ENCODE measurements at places on chromosomes 12 and 14.

- no peak for DNase-seq
Observed at GRCh38 chr12:128991716-128992115, 138.4 kb downstream of the GLT1D1 start.

GRCh38 chr12:3225796-3226180, 148.6 kb downstream of the TSPAN9 start:
- no peak for DNase-seq

- DNase-seq, result no peak
Observed at GRCh38 chr12:87612996-87613395, 416.2 kb downstream of the C12orf50 start.

GRCh38 chr12:23655112-23655511, 294.4 kb downstream of the SOX5 start:
- DNase-seq, result no peak

DNA sequence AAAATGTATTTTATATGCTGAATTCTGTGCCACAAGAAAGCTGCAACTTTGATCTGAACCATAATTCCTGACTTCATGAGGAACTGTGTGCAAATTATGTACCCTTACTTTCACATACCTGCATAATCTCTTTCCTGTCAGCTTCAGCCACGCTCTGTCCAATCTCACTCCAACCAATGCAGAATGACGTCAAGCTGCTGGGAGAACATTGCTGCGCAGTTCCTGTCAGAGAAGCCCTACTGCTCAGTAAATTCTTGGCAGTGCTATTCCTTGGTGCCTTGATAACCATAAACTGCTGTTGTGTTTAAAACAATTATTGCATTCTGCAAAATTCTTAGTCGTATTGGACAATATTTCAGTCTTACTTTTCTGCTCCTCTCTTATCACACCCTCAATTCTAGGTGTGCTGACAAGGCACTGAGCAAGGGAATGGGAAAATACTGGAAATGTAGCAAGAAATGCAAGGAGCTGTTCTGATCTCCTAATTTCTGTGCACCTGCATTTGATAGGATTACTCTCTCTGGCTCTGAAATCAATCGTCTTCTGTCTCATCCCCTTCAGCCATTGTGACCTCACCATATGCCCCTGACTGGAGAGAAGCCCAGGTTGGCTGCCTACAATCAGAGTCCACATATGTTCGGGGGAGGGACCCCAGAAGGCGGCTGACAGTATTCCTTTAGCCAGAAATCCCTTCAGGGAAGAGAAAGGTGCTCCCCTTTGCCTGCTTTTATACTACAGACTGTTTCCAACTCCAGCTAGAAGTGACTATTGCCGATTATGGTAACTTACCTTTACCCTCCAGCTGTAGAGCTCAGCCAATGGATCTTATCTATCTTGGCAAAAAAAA, 274.9 kb upstream of the NOVA1 start:
- DNase-seq, result peak; percentile 3

DNA sequence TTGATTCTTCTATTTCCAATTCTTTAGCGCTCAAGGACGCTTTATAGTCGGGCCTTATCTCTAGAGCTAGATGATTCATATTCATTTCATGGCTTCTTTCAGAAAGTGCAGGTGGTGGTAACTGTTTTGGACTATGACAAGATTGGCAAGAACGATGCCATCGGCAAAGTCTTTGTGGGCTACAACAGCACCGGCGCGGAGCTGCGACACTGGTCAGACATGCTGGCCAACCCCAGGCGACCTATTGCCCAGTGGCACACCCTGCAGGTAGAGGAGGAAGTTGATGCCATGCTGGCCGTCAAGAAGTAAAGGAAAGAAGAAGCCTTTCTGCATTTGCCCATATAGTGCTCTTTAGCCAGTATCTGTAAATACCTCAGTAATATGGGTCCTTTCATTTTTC, 241.9 kb downstream of the PAWR start:
- DNase-seq, result no peak

GRCh38 chr14:105891221-105891602, 364.8 kb downstream of the TMEM121 start:
- no peak for DNase-seq

- DNase-seq, result no peak
Observed at GRCh38 chr12:57006809-57007475, 596 bp upstream of the ZBTB39 start.

GRCh38 chr12:47881826-47882427, 22.9 kb downstream of the VDR start:
- no peak for DNase-seq

DNA sequence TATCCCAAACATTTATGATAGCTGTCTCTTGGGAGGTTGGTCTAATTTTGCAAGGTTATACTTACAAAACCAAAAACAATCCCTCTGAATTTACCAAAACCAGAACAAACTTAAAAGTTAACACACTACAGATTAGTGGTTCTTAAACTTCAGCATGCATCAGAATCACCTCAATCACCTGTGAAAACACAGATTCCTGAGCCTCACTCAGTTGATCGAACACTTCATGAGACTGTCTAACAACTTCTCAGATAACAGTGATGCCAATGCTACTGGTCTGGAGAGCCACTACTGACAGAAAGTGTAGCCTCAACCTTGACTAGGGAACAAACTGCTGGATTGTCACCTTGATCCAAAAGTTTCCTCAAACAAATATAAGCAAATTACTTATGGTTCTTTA, 44.2 kb downstream of the ATP2B1 start:
- DNase-seq, result peak; percentile 33

DNA sequence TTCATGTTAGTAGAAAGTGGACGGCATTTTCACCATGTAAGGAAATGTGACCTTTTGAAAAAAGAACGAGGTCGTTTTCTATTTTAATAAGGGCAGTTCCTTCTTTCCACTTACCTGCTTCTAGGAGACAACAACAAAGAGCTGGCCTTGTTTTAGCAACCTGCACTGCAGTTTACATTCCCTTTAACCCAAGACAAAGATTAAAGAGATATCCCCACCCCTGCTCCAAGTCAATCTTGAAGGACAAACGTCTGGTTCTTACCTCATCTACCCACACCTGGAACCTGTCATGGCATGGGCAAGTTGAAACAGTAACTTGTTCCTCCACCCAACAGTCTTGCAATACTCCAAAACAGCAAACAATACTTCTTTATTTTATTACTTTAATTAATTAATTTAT, 32.7 kb downstream of the ZCCHC8 start:
- DNase-seq, result peak; percentile 32

- no peak for DNase-seq
Observed at GRCh38 chr12:45324391-45324790, 108.5 kb downstream of the ANO6 start.

GRCh38 chr12:119381471-119382235, 47.1 kb downstream of the CCDC60 start:
- peak; percentile 62 for DNase-seq

DNA sequence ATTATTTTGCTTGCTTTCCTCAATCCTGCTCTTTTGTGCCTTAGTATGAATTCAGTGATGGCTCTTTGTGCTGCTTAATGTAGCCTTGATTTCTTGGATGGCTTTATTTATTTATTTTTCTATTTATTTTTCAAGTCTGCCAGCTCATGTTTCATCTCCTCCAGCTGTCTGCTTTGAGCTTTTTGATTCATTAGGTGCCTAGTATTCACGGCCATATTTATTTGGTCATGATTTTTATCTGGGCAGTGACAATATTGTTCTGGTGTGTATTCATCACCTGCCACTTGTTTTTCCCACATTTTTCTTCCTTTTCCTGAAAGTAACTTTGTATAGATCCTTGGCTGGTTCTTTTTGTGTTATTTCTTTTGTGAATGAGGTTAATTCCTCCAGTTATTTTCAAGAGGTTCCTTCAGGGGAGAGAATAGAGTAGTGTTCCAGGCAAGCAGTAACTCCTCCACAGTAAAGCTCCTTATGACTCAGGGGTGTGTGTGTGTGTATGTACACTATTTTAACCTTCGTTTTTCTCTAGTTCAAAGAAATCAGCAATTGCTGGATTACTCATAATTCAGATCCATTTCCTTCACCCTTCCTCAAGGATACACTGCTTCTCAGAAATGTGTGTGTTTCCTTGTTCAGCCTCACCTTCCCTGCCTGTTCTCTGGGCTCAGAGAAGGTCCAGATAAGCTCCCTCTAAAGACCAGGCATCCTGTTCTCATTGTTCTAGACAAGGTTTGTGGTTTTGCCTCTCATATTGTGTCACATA, 51.6 kb upstream of the PMCH start:
- no peak for DNase-seq

GRCh38 chr14:19823765-19824164, 20.2 kb downstream of the OR4N2 start:
- no peak for DNase-seq

DNA sequence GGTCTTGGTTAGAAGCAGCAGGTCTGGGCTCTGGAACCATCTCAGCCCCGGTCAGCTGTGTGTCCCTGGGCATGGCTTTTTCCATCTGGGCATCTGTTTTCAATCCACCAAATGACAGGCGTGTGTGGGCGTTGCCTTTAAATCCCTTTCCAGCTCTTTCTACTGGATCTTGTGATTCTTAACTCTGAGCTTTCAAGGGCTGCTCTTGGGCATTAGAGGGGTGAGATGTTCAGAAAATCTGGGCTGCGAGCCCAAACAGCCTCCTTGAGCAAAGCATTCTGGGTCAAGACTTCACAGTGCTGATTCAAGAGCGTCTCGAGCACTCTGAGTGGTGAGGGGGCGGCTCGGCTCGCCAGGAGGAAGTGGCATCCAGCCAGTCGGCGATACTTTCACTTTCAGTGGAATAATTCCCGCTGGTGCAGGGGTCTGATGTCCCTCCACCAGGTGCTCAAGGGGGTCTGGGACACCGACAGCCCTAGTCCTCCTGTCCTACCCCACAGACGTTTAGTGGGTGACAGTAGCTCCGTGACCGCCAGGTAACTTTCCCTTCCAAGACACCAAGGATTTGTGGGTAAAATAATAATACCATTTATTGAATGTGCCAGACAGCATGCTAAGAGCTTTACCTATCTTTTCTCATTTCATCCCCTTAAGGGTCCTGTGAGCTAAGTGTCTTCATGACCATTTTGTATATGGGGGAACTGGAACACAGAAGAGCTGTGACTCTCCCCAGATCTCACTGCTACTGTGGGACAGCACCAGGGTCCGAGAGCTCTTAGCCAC, 114.0 kb downstream of the PLXNC1 start:
- no peak for DNase-seq

DNA sequence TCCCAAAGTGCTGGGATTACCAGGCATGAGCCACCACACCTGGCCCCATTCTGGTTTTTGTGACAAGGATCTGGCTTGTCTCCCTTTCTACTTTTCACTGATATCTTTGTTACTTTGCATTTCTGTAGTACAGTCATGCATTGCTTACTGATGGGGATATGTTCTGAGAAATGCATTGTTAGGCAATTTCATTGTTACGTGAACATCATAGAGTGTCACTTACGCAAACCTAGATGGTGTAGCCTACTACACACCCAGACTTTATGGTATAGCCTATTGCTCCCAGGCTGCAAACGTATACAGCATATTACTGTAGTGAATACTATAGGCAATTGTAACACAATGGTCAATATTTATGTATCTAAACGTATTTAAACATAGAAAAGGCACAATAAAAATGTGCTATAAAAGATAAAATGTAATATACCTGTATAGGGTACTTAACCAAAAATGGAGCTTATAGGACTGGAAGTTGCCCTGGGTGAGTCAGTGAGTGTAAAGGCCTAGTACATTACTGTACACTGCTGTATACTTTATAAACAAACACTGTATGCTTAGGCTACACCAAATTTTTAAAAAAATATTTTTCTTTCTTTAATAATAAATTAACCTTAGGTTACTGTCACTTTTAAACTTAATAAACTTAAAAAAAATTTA, 16.0 kb downstream of the MRPL42 start:
- DNase-seq, result no peak

- DNase-seq, result no peak
Observed at GRCh38 chr12:51323317-51323960, 535 bp downstream of the BIN2 start.
